NCI-H774 (cell line): ENCODE measurements at places on chromosomes 1 and 21.

DNA sequence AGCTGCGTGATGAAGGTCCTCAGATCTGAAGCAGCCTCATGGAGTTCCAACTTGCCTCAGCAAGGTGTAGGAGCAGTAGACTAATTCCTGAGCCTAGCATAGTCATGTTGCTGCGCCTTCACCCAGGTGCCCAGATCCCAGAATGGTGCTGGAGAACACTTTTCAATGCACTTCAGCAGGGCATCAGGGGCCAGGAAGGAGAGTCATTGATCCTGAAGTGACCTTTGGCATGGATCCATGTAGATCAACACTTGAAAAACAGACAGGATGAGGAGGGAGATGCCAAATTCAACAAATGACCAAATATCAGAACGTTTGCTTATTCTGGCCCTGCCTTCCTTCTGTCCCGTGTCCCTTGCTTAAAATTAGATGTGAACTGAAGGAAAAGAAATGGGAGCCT lies 91.9 kb downstream of the LEPR start:
- DNase-seq, result no peak

DNA sequence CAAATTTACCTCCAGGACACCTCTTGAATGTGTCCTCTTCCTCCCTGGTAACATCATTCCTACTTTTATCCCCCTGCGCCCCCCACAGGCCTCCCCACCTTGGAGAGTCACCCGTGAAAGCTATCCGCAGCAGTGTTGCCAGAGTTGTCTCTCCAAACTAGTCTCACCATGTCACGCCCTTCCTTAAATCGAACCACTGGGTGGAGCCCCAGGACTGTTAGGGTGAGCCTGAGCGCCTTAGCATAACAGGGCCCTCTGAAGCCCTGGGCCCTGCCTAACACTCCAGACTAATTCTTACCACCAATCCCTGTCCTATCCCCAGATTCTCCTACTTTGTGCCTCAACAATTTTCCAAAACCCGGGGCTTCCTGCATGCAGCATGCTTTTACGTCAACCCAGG lies 35.0 kb downstream of the HSD3B2 start:
- no peak for DNase-seq

DNA sequence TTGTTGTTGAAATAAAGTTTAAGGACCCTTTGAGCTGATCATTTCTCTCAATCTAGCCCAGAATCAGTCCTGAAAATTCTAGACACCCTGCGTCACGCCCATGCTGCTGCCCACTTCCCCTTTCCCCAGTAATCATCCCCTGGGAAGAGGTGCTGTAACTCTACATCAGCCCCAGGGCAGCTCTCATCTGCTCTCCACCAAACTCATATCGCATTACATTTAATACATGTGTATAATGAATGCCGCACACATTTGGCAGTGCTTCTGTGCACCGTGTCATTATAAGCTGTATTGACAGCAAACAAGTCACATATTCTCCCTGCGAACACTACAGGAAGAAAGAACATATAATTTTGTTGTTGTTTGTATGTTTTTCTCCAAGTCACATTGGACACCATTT lies 539.7 kb upstream of the DAB1 start:
- DNase-seq, result no peak

GRCh38 chr1:223860051-223860622 lies 14.4 kb upstream of the TP53BP2 start:
- DNase-seq, result no peak

GRCh38 chr21:39915881-39916280 lies 48.6 kb downstream of the PCP4 start:
- no peak for DNase-seq

GRCh38 chr1:182829285-182829932 lies 9.7 kb upstream of the DHX9 start:
- DNase-seq, result no peak

DNA sequence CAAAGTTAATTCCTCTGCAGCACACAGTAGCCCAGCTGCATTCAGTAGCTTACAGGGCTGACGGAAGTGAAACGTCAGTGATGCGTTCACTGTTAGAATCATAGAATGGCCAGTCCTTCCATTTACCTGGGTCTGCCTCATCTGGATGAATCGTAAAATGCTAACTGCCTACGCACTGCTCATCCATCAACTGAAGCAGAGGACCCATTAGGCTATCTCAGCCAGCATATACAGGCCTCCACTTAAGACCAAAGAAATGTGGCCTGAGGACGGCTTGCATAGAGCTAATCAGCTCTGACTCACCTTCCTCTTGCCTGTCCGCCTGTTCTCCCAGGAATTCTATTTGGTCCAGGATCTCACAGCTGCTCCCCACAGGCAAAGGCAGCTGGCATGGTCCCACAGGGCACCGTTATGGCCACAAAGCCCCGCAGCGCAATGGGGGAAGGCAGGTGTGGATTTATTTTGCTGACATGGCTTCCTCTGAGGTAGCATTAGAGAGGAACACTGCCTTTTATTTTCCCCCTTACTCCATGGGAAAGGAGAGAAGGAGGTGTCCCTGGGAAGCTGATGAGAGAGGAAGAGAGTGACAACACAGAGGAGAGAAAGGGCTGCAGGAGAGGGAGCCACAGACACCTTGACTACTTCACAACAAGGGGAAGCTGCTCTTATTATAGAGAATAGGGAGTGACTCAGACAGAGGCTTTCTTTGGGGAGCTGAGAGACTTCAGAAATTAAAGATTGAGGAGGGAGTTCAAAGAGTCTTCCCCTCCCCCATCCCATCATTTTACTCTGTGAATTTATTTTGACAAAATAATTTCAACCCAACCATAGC lies 177.6 kb downstream of the HHIPL2 start:
- no peak for DNase-seq

DNA sequence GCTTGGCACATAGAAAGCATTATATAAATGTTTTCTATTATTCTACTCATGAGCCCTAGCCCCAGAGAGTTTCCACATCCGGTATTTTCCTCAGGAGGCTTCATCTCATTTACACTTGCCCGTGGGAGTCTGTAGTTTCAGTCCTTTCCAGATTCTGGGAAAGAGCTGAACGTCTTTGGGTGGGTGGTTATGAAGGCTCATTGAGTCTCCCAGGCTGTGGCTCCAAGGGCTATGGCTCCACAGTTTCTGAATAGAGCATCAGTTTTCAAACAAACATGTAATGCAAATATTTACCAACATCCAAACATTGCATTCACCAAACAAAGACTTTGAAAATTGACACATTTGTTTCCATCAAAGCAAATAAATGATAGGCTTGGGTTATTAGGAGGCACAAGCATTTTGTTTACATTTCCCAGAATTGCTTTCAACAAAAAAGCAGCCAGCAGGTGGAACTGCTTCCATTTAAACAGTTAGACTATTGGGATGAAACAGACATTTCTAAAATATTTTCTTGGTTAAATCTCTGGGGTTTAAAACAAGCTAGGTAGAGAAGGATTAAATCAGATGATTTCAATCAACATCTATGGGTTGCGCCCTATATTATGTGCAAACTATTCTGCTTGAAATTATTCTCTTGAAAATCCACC lies 1.3 kb upstream of the LEMD1 start:
- peak; percentile 74 for DNase-seq

DNA sequence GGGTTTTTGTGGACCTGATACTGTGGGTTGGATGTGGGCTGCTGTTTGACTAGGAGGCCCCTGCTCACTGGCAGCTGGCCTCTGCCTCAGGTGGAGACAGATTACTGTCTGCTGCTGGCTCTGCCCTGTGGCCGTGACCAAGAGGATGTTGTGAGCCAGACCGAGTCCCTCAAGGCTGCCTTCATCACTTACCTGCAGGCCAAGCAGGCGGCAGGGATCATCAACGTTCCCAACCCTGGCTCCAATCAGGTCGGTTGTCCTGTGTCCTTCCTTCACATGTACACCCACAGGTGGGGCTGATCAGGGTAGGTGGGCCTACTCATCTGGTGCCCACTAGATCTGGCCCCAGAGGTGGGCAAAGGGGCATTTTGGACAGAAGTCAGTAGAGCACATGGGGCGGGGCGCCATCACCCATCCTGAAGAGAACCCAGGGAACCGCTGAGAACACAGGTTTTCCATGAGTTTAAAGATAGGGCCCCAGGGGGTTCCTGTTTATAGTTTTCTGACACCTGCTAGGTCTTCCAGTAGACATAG lies 37.2 kb downstream of the ZBTB17 start:
- no peak for DNase-seq

DNA sequence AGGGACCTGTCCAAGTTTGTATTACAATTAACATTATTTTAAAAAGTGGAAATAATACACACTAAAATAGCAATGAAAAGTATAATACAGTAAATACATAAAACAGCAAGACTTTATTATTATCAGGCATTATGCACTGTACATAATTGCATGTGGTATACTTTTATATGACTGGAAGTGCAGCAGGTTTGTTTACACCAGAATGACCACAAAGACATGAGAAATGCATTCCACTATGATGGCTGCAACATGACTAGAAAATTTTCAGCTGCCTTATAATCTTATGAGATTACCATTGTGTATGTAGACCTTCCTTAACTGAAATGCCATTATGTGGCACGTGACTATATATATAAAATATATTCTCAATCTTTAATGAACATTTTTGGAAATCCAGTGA lies 1699.6 kb downstream of the KCNT2 start:
- no peak for DNase-seq

- DNase-seq, result no peak
Measured at GRCh38 chr1:25220666-25221065, 11.6 kb downstream of the SYF2 start.

GRCh38 chr21:34129039-34129891 lies 55.9 kb downstream of the MRPS6 start:
- no peak for DNase-seq

DNA sequence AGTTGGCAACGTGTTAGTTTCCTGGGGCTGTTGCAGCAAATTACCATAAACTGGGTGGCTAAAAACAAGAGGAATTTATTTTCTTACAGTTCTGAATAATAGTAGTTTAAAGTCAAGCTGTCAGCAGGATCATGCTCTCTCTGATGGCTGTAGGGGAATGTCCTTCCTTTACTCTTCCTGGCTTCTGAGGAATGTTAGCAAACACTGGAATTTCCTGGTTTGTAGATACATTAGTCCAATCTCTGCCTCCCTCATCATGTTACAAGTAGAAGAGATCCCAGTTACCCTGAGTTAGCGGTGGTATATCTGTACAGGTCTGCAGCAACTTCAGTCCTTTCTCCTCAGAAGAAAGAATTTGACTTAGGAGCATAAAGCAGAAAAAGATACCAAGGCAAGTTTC lies 2249.1 kb downstream of the NCAM2 start:
- no peak for DNase-seq

DNA sequence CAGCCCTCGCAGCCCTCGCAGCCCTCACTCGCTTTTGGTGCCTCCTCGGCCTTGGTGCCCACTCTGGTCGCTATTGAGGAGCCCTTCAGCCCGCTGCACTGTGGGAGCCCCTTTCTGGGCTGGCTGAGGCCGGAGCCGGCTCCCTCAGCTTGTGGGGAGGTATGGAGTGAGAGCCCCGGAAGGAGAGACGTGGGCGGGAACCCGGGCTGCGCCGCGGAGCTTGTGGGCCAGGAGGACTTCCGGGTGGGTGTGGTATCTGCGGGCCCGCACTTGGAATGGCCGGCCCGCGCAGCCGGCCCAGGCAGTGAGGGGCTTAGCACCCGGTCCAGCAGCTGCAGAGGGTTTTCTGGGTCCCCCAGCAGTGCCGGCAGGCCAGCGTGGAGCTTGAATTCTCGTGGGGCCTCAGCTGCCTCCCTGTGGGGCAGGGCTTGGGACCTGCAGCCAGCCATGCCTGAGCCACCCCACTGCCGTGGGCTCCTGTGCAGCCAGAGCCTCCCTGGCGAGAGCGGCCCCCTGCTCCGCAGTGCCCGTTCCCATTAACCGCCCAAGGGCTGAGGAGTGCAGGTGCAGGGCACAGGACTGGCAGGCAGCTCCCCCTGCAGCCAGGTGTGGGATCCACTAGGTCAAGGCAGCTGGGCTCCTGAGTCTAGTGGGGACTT lies 9.9 kb upstream of the CFHR2 start:
- no peak for DNase-seq

DNA sequence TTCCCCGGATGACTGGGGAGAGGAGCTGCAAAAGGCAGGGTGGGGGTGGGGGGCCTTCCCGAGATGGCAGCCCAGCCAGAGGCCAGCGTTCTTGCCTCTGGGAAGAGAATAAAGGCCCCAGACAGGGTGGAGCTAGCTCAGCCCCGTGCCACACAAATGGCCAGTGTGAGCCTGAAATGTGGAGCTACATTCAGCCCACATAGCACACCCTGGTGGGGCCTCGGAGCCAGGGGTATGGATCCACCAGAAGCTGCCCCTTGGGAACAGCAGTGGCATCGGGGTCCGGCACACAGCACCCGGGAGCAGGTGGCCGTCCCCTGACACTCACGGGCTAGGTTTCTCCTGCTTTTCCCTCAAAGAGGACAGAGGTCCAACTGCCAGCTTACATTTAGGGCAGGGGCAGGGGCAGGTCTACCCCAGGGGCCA lies 93.9 kb downstream of the PDE9A start:
- no peak for DNase-seq

GRCh38 chr1:61687901-61688300 lies 37.0 kb downstream of the TM2D1 start:
- no peak for DNase-seq

GRCh38 chr21:28751176-28751575 lies 241.5 kb downstream of the LTN1 start:
- DNase-seq, result no peak

GRCh38 chr1:186534401-186534800 lies 73.5 kb upstream of the PDC start:
- no peak for DNase-seq

GRCh38 chr1:65355031-65355712 lies 45.8 kb downstream of the DNAJC6 start:
- no peak for DNase-seq

DNA sequence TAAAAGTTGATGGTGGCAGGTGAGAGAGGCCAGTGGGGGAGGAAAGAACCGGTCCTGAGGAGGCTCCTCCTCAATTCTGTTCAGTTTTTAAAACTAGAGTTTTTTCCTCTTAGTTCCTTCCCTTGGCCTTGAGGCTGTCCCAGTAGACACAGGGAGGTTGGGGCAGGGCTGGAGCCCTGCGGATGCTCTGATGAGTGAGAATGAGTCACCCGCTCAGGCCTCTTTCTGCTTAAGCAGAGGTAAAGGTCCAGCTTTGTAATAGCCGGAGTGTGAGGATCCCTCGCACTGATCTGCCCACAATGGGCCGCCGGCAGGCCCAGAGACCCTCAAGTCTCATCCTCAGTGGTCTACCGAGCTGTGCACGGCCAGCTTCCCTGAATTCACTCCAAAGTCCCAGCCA lies 49.6 kb upstream of the IRF2BP2 start:
- DNase-seq, result no peak
